ENCODE measurements at places on chromosomes 3 and 15.

DNA sequence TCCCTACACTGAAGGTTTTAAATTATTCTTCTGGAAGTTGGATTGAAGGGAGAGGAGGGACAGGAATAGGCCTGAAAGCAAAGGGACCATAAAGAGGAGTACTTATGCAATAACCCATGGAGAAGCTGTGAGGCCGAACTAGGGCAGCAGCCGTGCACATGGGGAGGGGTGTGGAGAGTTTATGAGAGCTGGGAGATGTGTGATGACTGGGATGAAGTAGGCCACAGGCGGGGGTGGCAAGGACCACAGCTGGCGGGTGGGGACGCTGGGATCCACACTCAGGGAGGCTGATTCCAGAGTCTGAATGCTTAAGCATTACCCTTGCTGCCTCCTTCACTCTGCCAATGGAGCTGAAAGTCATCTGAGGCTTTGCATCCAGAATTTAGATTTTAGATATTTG is 123.8 kb downstream of the ARNT2 start:
- DNase-seq: no peak

GRCh38 chr15:64503640-64504039 is 43.3 kb downstream of the ZNF609 start:
- DNase-seq: no peak

- DNase-seq: no peak
Measured at GRCh38 chr15:40543082-40543481, 21.8 kb downstream of the CCDC32 start.

DNA sequence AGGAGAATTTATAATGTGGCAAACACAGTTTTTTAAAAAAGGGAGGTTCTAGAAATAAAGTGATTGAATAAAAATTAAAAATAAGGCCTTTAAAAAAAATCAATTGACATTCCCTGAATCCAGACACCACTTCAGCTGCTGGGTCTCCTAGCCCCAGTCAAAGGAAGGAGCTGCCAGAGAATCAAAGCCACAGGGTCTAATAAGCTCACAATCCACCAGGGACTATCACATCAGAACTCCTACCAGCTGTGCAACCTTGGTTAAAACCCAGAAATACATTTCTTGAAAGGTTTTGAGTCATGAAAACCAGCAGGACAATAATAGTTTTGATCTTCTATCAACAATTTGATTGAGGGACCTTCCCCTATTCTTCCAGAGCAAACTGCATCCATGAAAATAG is 134.5 kb downstream of the MECOM start:
- DNase-seq: no peak

- DNase-seq: no peak
Measured at GRCh38 chr3:49172551-49173041, 1.2 kb downstream of the KLHDC8B start.

DNA sequence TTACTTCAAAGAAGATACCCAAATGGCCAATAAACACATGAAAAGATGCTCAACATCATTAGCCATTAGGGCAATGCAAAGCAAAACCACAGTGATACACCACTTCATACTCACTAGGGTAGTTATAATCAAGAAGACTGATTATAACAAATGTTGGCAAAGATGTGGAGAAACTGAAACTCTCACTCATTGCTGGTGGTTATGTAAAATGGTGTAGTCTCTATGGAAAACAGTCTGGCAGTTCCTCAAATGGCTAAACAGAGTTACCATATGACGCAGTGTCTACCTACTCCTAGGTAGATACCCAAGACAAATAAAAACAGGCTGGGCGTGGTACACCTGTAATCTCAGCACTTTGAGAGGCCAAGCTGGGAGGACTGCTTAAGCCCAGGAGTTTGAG is 3.5 kb upstream of the ZFAND6 start:
- DNase-seq: no peak

GRCh38 chr3:12943124-12944021 is 102.0 kb upstream of the RPL32 start:
- no peak for DNase-seq

Measured in NAMALWA (cell line).